ENCODE measurements at places on chromosomes 6 and 20.

DNA sequence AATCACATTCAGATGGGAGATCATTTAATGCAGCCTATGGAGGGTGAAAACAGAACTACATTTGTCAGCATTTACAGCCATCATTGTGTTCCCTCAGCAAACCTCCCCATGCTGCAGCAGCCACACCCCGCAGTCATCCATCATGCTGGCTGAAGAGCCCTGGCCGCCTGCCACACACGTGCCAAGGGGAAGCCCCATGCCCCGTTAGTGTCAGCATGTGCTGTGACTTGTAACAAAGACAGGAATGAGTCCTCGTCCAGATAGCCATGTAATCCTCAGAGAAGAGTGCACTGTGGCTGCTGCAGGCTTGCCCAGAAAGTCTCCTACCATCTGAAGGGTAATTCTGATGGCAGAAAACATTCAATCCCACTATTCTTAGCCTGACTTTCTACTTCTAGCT lies 1097.8 kb downstream of the KIF16B start:
- peak; percentile 12 for DNase-seq

- DNase-seq, result no peak
These were observed 514 bp downstream of the TCFL5 start for GRCh38 chr20:62860924-62861691.

GRCh38 chr20:755941-756340 lies 12.4 kb downstream of the SLC52A3 start:
- no peak for DNase-seq

- no peak for DNase-seq
These were observed 66.4 kb downstream of the AFDN start for GRCh38 chr6:167892835-167893815.

DNA sequence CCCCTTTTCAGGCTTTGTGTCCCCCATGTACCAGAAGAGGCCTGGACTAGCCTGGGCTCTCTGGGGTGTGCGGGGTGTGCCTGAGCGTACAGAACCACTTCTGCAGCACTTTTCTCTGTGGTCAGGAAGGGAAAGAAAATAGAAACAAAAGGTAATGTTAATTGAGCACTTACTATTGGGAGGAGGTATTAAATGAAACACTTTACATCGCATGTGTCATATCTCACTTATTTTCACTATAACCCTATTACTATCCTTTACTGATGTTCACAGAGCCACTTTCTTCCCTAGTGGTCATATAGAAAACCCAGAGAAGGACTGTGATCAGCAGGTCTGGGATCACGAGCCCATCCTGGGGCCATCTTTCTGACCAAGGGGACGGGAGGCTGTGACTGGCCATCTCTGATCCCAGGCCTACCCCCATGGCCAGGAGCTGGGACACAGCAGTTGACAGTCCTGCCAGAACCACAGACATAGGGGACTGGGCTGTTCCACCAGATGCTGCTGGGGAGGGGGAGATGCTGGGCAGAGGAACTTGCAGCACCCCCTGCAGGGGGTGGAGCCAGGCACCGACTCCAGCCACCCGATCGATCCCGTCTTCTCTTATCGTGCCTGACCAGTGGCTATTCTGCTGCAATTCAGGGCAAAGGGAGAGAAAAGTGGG lies 107.6 kb downstream of the VEGFA start:
- no peak for DNase-seq

GRCh38 chr20:20785226-20785625 lies 72.8 kb upstream of the RALGAPA2 start:
- no peak for DNase-seq

DNA sequence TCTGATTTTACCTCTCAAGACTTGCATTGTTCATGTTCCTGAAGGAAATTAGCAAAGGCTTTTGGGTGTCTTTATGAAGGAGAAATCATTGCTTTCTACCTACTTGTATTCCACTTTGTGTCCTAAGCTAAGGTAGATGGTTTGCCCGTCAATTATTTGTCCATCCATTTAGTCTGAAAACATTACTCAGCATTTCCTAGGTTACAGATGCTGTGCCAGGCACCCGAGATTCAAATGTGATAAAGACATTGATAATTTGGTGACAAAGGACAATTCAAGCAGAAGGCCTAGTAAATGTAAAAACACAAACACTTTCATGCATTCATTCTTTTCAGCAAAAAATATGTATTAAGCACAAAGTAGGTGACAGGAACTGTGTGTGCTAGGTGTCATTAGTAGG lies 251.1 kb downstream of the FARS2 start:
- no peak for DNase-seq

- no peak for DNase-seq
These were observed 1.7 kb downstream of the KCTD20 start for GRCh38 chr6:36444470-36444869.

DNA sequence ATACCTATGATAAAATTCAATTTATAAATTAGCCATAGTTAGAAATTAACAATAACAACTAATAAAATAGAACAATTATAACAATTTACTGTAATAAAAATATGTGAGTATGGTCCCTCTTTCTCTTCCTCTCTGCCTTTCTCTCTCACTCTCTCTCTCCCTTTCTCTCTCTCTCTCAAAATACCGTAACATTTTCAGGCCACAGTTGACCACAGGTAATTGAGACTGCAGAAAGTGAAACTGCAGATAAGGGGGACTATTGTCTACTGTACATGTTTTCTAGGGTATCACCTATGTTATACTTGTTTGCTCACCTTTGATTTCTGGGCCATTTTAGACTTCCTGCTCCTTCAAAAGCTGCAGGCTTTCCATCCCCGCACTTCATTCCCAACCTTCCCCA lies 46.8 kb downstream of the LY86 start:
- DNase-seq, result no peak

- no peak for DNase-seq
These were observed 368.9 kb upstream of the SULF2 start for GRCh38 chr20:48154040-48154765.

GRCh38 chr6:45635284-45635867 lies 257.6 kb upstream of the SUPT3H start:
- DNase-seq, result no peak

DNA sequence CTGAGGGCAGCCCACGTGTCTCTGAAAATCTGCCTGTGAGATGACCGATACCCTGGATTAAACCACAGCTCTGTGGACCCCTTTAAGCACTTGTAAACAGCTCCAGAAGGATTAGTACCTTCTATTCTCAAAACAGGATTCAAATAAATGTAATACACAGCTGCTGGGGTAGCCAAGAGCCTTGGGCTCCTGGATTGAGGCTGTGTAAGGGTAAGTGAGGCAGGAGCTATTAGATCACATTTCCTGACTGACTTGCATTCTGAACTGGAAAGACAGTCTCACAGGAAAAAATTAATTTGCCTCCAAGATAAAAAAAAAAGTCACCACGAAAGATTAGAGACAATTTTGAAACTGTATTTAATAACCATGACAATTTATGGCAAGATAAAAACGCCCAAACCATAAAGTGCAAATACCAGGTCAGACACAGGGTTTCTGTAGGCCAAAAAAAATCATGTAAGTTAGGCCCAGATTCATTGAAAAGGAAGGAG lies 78.0 kb downstream of the TRMT11 start:
- no peak for DNase-seq

DNA sequence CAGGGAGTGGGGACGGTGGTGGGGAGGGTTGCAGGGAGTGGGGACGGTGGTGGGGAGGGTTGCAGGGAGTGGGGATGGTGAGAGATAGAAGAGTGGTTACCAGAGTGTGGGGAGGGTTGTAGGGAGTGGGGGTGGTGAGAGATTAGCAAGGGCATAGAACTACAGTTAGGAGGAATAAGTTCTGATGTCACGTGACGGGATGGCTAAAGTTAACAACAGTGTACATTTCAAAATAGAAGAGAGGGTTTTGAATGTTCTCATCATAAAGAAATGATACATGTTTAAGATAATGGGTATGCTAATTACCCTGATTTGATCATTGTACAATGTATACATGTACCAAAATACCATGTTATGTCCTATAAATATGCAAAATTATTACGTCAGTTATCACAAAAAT lies 57.6 kb upstream of the FRMD1 start:
- DNase-seq, result no peak

DNA sequence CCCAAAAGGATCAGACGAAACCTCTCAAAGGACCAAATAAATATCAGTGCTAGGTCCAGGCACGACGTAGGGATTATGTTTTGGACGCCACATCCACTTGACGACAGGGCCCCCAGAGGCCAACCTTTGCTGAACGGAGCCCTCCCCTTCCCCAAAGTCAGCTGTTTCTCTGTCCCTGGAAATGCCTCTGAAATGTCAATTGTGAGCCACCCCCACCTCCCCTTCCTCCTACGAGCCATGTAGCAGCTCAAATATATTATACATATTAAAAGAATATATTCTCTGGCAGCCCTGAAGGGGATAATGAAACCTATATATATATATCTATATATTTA lies 39.6 kb upstream of the BLCAP start:
- no peak for DNase-seq

- DNase-seq, result no peak
These were observed 668.0 kb upstream of the FLRT3 start for GRCh38 chr20:15005300-15005986.

DNA sequence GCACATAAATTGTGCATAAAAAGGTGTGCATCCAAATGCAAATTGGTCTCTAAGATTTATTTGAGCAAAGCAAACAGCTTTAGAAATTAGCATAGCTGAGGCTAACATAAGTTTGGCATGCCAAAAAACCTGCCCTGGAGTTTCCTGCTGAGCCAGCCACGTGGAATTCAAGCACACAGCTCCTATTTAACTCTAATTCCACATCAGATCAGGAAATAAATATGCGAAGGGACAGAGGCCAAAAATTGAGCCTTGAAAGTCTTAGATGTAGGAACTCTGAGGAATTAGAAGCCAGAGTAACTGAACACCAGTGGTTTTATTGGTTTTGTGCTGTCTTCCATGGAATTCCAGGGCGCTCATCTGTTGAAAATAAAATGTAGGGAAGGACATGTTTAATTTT lies 19.6 kb downstream of the SOBP start:
- DNase-seq, result no peak

GRCh38 chr6:157811476-157812173 lies 11.4 kb upstream of the SNX9 start:
- DNase-seq, result no peak

- peak; percentile 4 for DNase-seq
These were observed 102.9 kb upstream of the PRL start for GRCh38 chr6:22399693-22400092.

DNA sequence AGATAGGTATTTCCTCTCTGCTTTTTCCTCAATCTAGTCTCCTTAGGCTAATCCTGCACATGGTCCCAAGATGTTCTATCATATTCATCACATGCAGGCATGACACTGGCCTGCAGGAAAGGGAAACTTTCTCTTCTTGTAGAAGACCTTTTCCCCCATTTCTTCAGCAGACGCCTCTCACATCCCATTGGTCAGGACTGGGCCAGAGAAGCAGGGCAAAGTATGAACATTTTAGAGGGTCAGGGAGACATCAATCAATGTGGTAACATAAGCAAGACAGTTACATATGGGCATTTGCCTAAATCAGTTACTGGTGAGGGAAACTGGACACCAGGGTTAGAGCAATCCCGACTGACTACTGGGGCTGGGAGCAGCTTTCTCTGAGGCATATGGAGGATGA lies 90.1 kb downstream of the CRYBG1 start:
- no peak for DNase-seq

- DNase-seq, result no peak
These were observed 1.6 kb downstream of the BEND6 start for GRCh38 chr6:56956491-56956890.

- no peak for DNase-seq
These were observed 481.4 kb downstream of the MAFB start for GRCh38 chr20:40207655-40208054.

Data from T1000 (cell line).